ENCODE measurements at places on chromosomes 7 and 10.
A peak's percentile ranks its signal among the peaks of the same experiment; 100 is the strongest.

DNA sequence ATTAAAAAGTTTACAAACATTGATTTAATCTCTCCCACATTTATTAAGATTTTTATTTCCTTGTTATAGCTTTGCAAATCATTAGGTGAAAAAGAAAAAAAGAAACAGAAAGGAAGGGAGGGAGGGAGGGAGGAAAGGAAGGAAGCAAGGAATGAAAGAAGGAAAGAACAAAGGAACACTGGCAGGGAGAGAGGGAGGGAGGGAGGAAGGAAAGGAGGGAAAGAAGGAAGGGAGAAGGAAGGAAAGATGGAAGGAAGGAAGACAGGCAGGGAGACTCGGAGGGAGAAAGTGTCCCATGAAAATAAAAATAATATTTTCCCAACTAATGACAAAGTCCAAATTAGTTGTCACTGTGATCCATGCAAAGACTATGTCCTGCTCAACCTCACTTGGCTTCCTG is 6.3 kb upstream of the ITGA8 start:
- no peak for DNase-seq

DNA sequence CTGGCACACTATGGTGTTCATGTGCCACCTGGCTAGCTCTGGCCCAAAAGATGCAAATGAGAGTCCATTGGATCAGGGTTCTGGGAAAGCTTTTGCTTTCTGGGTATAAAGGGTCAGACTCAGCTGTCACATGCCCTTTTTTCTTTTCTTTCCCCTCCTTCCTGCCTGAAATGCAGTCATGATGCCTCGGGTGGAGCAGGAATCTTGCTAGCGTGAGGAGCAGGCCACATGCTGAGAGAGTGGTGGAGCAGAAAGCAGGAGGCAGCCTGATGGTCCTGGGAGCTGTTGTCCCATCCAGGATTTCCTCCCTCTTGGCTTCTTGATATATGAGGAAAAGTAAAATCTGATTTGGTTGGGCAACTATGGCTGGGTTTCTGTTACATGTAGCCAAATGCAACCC is 2.7 kb upstream of the LHPP start:
- DNase-seq = no peak

DNA sequence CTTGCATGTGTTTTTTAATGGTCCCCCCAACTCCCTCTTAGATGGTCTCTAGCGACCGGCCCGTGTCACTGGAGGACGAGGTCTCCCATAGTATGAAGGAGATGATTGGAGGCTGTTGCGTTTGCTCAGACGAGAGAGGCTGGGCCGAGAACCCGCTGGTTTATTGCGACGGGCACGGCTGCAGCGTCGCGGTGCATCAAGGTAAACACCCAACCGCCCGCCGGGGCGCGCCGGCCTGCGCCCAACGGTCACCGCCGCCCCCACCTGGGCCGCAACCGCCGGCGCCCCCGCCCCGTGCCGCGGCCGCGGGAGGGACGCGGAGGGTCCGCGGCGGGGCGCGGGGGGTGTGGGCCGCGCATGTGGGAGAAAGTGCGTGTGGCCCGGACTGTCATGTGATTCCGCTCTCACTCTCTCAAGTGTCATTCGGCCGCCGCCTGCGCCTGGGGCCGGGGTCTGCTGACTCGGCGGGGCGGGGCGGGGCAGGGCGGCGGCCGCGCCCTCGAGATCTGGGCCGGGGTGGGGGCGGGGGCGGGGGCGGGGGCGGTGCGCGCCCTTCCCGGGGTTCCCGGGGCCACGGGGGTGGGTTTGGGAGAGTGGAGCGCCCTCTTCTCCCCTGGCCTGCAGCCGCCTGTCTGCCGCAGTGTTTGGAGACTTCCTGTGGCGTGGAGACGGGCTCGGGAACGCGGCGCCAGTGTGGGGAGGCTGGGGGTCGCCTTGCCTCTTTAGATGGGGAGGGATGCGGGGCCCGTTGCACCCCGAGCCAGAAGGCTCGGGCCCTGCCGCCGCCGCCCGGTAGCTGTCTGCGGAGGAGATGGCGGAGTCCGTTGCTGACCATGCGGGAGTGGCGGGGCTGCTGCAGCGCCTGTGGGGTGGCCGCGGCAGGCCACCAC is 817 bp downstream of the MLLT10 start:
- DNase-seq = peak; percentile 20

DNA sequence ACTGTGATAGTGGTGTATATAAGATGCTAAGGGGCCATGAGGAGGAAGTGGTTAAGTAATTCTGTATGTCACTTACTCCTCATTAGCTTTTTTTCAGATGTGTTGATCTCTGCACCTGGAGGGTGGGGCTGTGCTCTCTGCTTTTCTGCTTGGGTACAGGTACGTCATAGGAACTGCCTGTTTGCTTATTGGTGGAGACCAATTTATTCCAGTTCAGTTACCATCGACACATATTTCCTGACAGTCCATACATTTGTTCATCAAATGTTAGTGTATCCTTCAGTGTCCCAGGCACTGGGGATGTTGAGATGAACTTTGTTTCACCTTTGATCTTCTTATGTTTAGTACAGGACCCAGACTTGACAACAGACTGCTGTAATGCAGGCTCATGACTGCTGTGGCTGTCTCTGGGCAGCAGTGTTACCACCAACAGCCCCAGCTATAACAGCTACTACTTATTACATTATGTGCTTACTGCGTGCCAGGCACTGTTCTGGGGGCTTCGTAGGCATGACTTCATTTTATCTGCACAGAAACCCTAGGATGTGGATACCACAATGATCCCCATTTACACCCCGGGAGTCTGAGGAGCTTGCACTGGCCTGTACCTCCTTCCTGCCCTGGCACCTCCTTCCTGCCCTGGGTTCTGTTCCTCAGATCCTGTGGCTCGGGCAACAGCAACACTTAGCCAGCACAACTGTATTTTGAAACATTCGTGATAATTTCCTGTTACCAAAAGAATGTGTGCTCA is 87.4 kb downstream of the BUB3 start:
- no peak for DNase-seq

DNA sequence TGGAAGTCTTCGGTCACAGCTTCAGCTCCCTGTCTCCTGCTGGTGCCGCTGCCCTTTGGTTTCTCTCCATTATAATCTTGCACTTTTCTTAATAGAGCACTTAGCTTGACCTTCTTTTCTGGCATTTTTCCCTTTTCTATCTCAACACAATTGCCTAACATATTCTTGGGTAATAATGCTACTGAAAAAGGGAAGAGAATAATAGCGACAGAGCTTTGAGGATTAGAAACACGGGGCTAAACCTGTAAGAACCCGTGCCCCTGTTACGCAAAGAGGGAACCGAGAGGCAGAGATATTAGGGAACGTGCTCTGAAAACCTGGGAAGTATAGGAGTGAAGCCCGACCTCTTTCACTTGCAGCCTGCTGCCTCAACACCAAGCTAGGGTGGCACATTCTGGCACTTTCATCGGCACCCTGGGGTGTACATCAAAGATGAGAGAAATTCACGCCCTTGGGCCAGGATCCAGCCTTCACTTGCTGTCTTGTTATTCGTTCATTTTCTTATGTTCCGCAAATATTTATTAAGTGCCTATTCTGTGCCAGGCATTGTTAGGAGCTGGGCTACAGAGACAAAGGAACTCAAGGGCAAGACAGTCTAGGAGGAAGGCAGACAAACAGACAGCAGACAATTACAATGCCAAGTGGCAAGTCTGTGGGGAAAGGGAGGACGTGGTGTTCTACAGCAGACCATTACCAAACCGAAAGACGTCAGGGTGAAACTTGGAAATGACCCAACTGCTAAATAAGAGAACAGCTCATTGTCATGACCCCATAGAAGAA is 33.0 kb upstream of the GALNTL5 start:
- DNase-seq = no peak

DNA sequence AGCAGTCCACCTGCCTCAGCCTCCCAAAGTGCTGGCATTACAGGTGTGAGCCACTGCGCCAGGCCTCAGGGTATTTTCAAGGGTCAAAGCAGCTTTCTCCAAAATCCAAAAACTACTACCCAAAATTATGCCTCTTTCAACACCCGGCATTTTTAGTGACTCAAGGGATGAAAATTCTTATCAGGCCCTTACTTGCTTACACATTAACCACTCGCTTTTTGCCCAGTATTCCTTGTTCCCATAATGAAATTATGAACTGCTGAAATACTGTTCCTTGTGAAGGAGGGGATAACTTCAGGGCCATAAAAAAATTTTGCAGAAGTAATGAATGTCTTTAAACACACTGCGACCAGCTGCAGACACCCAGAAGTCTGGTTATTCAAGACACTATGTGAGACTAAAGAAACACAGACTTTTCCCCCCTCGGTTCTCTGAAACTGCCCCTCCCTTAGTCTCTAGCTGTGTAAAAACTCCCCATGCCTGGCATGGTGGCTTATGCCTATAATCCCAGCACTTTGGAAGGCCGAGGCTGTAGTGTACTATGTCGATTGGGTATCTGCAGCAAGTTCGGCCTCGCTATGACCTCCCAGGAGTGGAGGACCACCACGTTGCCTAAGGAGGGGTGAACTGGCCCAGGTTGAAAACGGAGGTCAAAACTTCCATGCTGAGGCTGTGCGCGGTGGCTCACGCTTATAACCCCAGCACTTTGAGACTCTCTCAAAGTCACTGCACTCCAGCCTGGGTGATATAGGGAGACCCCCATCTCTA is 12.0 kb downstream of the FXYD4 start:
- DNase-seq = no peak

DNA sequence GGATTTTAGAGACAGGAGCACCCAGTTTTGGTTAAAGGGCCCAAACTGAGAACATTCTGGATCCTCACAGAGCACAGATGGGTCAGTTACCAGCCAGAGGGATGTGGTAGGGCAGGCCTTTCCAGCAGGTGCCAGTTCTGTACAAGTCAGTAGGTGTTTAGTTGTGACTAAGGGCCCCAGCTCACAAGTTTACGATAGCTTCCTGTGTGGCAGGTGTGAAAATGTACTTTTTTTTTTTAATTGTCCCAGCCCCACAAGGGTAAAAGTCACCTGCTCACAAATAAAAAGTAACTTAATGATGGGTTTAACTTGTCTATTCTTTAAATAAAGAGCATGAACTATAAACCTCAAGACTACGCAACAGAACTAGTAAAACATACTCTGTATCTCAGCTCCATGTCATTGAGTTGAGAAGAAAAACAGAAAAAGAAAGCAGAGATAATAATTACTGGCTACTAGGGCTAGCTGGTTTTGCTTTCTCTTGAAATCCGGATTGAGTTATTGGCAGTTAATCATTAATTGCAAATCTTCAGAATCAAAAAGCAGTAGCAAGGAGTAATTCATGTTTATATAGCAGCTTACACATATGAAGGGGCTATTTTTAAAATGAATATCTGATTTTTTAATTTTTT is 15.4 kb downstream of the NFE2L3 start:
- no peak for DNase-seq

- no peak for DNase-seq
Measured at GRCh38 chr10:71260622-71261325, 48.4 kb downstream of the UNC5B start.

- DNase-seq = no peak
Measured at GRCh38 chr7:150428671-150429451, 21.6 kb upstream of the GIMAP8 start.

- DNase-seq = no peak
Measured at GRCh38 chr10:14889318-14889717, 10.7 kb downstream of the SUV39H2 start.

DNA sequence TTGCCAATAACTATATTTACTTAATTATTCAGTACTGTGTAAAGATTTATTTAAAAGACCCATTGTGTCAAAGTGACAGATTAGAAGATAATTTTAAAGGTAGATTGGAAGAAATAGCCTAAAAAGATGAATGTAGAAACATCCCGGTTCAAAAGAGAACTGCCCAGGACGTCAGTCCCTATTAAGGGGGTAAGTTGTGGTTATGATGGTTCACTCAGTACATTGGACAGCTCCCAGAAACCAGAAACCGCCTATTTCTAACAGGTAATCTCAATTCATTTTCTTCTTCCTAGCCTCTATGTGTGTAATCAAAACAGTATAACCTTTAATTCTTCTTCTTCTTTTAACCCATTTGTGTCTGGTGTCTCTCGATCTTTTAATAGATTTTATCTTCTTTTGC is 1.5 kb upstream of the FERD3L start:
- no peak for DNase-seq

GRCh38 chr7:112192236-112193154 is 13.7 kb downstream of the DOCK4 start:
- DNase-seq = no peak

DNA sequence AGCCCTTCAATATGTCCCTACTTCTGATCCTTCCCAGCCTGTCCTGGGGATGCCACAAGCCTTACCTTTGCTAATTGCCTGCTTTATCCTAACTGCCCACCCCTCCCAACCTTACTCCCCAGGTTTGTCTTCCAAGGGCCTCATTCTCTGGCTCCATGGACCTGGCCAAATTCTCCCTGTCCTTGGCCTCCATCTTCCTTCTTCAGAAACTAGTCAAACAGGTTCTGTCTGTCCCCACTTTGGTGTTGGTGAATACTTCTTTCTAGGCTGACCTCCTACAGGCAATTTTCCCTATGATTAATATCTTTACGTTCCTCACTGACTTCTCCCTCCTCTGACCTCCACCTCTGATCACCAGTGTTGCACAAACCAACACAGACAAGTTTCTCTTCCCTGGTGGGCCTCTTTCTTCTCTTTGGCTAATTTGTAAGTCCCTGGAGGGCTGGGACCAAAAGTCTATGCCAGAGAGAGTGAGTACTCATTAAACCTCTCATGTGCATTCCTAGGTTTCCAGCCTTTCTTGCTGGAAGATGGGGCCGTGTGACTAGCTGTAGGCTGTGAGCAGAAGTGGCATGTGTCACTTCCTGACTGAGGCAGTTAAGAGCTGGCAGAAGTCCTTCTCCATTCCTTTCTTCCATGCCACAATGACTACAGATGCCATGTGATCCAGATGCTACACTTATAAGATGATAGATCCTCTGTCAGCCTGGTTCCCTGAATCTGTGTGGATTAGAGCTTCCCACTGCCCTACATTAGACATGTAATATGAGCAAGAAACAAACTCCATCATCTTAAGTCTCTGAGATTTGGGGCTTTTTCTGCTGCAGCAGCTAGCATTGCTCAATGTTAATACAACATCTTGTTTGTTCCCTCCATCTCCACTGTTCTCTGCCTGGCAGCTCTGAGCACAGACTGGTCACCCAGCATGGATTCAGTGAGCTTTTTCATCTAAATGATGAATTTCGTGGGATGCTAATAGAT is 382.7 kb downstream of the RPS24 start:
- no peak for DNase-seq

GRCh38 chr10:112140110-112140970 is 43.2 kb downstream of the GPAM start:
- peak; percentile 27 for DNase-seq

DNA sequence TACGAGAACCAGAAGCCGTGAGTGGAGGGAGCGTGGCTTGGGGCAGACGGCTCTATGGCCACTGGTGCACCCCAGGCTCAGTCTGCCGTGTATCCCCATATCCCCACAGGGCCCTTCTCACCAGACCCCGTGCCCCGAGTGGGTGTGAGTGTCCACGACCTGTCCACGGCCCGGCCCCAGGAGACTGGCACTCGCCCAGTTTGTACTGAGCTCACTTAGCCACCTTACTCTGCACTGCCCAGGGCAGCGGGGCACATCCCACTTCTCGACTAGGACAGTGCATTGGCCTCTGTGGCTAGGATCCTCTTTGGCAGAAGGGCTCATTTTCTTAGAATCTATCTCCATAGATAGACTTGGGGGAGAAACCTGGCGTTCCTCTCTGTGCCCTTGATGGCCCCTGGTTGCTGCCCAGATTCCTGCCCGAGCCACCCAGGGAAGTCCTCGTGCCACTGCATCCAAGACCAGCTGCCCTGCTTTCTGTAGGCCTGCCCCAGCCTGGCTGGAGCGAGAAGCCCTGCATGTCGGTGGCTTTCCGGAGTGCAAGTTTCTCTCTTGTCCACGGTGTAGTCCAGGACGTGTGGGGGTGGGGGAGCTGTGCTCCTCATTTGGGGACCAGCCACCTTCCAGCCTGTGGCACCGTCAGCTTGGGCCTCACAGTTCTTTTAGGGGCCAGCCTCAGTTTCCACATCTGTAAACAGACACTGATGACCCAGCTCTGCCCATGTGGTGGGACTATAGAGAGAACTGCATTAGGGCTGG is 11.9 kb downstream of the TMEM120A start:
- DNase-seq = no peak
